Stimulated activated effector memory CD8-positive, alpha-beta T cell treated with anti-CD3 and anti-CD28 coated beads, Interleukin-12 subunit alpha, Interleukin-12 subunit beta, amount 100 ng/mL, for 72 hours (primary cell): ENCODE measurements at places on chromosomes 7 and 10.

DNA sequence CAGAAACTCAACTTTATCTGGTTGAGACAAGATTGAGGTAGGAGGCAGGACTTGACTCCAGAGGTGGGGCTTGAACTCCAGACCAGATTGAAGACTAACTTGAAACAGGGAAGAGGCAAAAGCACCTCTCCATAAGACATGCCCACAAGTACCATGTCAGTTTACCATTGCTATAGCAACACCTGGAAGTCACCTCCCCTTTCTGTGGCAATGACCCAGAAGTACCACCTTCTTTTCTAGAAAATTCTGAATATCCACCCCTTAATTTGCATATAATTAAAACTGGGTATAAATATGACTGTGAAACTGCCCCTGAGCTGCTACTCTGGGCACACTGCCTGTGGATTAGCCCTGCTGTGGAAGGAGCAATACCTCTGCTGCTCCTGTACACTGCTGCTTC is 4.9 kb upstream of the TOMM7 start:
- no peak for DNase-seq

- no peak for DNase-seq
Observed at GRCh38 chr7:25694211-25694610, 457.8 kb upstream of the NFE2L3 start.

- no peak for DNase-seq
Observed at GRCh38 chr10:103627893-103628292, 134.4 kb downstream of the NEURL1 start.

DNA sequence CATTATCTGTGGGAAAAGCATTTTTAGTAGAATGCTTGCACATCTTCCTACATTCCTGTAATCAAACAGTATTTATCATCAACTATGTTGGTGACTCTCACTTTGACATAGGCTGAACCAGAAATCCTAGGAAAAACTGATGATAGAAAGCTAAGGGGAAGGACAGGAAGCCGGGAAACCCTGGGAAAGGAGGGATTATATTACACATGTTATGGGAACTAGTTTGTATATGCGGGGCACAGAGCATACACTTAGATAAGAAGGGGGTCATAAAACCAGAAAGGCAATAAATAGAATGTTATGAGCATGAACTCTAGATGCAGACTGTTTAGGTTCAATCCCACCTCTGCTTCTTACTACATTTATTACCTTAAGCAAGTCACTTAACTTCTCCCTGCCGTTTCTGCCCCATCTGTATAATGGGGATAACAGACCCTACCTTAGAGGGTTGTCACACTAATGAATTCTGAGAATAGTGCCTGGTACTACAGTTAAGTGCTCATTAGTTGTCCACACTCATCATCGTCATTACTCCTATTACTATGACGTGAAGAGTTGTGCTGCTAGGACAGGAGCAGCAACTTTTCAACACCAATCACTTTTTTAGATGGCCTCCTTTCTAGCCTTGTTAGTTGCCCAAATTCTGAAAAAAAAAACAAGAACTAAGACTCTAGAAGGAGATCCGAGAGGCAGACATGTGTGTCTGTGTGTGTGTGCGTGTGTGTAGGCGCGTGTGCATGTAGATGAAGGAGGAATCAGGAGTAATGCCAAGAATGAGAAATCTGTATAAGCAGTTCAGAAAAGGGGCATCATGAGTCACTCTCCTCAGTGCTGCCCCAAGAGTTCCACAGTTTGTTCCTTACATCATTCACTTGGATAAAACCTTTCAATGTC is 52.2 kb downstream of the KMT2C start:
- DNase-seq, result no peak
